ENCODE measurements at places on chromosomes 7 and 10. TPM values are rescaled to one million over a fixed set of nuclear protein-coding genes. Genes with fewer than 3 reads are reported as not detected.

DNA sequence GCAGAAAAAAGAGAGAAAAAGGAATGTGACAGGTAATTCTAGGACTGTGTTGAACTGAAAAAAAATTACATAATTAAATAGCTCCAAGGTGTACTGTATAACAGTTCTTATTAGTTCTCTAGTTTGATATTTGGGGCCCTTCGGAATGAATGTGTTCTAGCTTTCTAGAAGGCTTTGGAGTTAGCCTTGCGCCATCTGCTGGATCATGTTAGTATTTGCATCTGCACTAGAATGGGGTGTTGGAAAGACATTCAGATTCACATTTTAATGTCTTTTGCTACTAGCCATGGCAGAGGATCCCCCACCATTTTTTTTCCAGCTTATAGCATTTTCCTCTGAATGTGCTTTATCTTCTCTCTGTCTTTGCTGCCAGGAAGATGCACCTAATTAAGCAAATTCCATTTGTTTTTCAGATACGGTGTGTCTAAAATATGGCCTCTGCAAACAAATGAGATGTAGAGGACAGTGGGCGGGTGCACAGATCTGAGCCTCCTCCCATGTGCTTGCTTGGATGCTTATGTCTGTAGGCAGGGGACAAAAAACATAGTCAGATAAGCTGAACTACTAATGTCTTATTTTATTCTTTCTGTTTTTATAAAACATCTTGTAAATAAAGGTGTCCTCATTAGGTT lies 238.5 kb downstream of the PHF14 start:
- DNase-seq = peak; percentile 66

GRCh38 chr10:22656036-22656435 lies 58.3 kb downstream of the PIP4K2A start:
- no peak for DNase-seq

DNA sequence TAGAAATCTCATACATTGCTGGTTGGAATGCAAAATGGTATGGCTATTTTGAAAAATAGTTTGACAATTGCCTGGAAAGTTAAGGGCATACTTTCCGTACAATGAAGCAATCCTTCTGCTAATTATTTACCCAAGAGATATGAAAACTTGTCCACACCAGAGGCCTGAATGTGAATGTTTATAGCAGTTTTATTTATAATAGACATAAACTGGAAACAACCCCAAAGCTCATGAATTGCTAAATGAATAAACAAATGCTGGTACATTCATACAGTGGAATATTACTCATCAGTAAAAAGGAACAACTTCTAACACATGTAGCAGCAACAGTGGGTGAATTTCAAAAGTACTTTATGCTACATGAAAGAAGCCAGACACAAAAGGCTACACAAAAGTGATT lies 42.7 kb downstream of the MMRN2 start:
- DNase-seq = peak; percentile 43

GRCh38 chr7:89072081-89072480 lies 276.5 kb upstream of the TEX47 start:
- no peak for DNase-seq

DNA sequence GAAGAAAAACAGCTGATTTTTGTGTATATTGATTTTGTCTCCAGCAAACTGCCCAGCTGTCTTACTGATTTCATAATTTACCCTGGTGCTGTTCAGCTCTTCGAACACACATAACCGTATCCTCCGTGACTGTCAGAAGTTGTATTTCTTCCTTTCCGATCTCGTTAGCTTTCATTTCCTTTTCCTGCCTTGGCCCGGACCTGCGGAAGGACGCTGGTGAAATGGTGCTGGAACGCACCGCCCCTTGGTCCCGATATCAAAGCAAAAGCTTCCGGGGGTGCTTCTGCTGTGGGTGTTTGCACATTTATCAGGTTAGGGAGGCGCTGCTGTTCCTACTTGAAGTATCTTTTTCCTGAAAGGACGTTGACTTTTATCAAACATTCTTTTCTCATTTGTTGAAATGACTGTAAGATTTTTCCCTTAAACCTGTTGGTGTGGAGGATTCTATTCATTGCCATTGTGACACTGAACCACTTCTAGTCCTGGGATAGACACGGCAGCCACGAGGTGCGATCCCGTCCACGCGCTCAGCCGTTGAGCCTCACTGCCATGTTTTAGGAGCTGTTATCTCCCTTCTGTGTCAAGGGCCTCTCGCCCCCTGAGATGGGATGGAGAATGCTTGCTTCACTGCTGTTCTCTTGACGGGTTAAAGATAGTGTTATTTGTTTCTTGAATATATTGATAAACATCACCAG lies 72.6 kb downstream of the FOXL3 start:
- peak; percentile 4 for DNase-seq

GRCh38 chr7:151433721-151434400 lies 6.1 kb downstream of the CRYGN start:
- no peak for DNase-seq

CCDC146 gene
- 0.83 TPM for total RNA-seq

ITIH5 gene
- total RNA-seq = under 0.01 TPM

HMX2 gene
- not detected for total RNA-seq

FOXP2 gene
- 1.7 TPM for total RNA-seq

OR2A7 gene
- total RNA-seq = not detected

MEST gene
- total RNA-seq = 317 TPM
